Stimulated activated CD8-positive, alpha-beta memory T cell treated with anti-CD3 and anti-CD28 coated beads, Interleukin-2, amount 100 ng/mL, for 1 hour (primary cell): ENCODE measurements at places on chromosomes 3 and 15.

- DNase-seq, result no peak
Observed at GRCh38 chr15:82172506-82172905, 90.0 kb downstream of the EFL1 start.

DNA sequence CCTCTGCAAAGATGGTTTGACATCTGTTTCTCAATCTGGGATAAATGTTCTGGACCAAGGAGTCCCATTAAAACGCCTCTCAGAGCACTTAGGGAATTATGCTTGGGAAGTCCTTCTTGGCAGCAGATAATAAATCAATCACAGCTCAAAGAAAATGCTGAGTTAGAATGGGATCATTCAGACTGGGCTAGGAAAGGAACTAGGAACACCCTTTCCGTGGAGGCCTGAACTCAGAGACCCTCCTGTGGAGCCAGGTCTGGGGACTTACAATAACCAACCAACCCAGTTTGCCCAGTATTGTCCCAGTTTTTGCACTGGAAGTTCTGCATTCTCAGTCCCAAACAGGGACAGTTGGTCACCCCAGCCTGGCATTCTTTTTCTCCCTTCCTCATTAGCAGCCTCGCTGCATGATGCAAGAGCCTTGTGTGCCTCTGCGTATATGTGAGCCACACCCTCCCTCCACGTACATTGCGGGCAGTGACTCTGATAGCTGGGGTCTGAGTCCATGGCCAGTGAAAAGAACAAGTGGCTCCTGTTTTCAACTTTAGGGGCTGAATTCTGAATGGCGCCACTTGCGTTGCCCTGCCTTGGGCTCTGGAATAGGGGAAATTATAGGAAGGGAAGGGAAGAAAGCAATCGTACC, 88.7 kb downstream of the SEMA5B start:
- DNase-seq, result no peak

DNA sequence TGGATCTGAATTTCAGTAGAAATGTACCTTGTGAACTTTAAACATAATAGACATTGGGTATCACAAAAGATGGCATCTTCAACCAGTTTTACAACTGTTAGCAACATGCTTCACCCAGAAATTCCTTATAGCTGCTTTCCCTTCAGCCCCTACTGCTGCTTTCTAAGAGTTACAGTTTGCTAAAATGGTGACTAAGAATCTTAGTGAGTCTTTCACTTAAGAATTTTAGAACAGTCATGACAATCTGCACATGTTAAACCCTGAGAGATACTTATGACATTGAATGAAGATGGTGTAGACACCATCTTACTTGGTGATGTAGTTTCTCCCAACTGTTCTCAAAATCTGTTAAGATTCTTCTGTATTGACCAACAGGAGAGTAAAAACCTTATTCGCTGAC, 129.7 kb upstream of the UBE2E1 start:
- no peak for DNase-seq

GRCh38 chr15:89358435-89358754, 23.8 kb upstream of the POLG start:
- DNase-seq, result no peak

- DNase-seq, result no peak
Observed at GRCh38 chr3:51620543-51620942, 50.5 kb upstream of the TEX264 start.

- no peak for DNase-seq
Observed at GRCh38 chr3:42865256-42865655, 10.4 kb downstream of the CYP8B1 start.
